ENCODE measurements at places on chromosomes 4 and X. TPM values are rescaled to one million over a fixed set of nuclear protein-coding genes. Genes with fewer than 3 reads are reported as not detected.

- peaks cover 7% of the 10 kb centered on the region for H3K4me1 ChIP-seq
- no peaks in the 10 kb centered on the region for H3K36me3 ChIP-seq
- H3K4me3 ChIP-seq = no peak overlapping the region
- no peak overlapping the region for H3K27ac ChIP-seq
- no peaks in the 10 kb centered on the region for H3K27me3 ChIP-seq
Observed at GRCh38 chr4:173827707-173828106, 297.7 kb upstream of the HAND2 start.

DNA sequence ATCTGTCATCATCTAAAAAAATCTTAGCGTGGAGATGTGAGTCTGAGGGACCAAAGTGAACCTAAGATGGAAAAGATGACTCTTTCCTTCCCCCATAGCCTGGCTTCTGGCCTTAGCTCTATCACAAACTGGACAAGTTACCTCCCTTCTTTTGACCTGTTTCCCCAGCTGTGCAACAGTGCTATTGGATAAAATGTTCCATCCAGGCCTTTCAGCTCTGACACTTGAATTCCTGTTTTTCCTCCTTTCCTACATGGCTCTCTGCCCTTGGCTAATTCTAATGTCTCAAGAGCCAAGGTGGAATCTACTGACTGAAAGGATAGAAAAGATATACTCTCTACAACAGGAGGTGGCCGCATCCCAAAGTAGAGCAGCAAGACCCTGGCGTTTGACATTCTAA is 84.5 kb upstream of the ARHGEF9 start:
- no peaks in the 10 kb centered on the region for H3K36me3 ChIP-seq
- no peaks in the 10 kb centered on the region for H3K4me1 ChIP-seq
- no peak overlapping the region for H3K4me3 ChIP-seq

GRCh38 chr4:137685357-137685756 is 153.1 kb upstream of the PCDH18 start:
- no peak overlapping the region for H3K4me3 ChIP-seq
- H3K36me3 ChIP-seq = no peaks in the 10 kb centered on the region
- no peaks in the 10 kb centered on the region for H3K4me1 ChIP-seq
- H3K27me3 ChIP-seq = no peaks in the 10 kb centered on the region
- no peak for DNase-seq

DNA sequence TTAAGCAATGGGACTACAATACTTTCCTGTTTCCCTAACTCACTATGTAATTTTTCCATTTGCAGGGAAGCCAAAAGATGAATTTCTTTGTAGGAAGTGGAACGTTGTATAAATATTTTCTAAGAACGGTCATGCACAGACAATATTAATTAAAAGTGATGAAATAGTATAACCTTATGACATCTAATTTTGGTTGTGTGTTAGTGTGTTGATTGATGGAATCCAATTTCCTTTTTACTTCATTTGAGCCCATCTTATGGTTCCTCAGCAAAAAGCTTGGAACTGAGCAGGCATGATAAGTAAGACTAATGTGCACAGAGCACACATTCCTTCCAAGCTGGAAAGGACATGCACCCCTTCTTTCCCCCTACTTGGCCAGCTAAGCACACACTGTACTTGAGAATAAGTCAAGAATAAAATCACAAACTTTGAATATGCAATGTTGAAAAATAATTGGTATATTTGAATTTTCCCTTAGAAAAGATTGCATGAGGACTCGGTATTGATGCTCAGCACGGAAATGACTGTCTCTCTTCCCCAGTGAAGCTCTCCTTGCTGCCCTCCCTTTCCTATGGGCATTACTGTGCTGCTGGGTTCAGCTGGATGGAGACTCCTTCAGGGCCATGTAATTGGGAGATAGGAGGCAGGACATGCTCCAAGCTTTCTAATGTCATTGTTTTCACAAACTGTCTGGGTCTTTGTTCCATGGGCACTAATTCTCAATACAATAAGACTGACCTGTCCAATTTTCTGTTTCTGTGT is 19.2 kb upstream of the PDLIM3 start:
- H3K27ac ChIP-seq = no peak overlapping the region
- no peak overlapping the region for H3K4me3 ChIP-seq
- H3K4me1 ChIP-seq = no peaks in the 10 kb centered on the region
- no peaks in the 10 kb centered on the region for H3K36me3 ChIP-seq
- DNase-seq = no peak

DNA sequence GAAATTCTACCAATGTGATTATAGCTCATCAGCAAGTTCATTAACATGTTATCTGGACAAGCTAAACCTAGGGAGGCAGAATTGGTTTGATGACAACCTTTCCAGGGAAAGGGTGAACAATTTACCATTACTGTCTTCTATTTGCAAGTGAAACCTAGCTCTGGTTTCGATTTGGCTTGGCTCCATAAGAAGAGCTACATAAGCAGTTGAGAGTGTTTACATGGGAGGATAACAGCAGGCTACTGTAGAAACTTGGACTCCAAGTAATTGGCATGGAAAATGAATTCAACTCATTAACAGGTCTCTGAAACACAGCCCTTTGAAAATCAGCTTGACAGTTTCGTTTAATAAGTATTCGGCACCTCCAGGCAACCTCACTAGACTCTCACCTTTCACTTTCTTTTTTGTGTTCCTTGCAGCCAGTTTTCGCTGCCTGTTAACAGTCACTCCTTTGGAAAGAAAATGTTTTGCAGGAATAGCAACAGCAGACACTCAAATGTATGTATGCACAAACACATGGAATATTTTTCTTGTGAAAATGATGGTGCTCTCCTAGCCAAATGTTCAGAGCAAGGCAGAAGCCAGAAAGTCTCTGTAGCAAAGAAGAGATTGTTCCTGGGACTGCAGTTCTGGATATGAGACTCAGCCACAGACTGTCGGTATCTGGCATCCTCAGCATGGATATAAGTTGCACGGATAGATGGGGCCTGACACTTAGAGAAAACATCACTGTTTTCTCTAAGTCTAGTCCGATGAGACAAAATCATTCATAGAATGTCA is 27.5 kb downstream of the POU3F4 start:
- H3K36me3 ChIP-seq = no peaks in the 10 kb centered on the region
- H3K27me3 ChIP-seq = no peaks in the 10 kb centered on the region
- no peak overlapping the region for H3K27ac ChIP-seq
- H3K4me1 ChIP-seq = no peaks in the 10 kb centered on the region
- DNase-seq = no peak
- H3K4me3 ChIP-seq = no peak overlapping the region

GRCh38 chr4:23166919-23167318 is 474.2 kb downstream of the GBA3 start:
- H3K27me3 ChIP-seq = no peaks in the 10 kb centered on the region
- no peak overlapping the region for H3K4me3 ChIP-seq

GRCh38 chrX:40502688-40503087 is 78.1 kb upstream of the ATP6AP2 start:
- no peak for DNase-seq
- H3K4me1 ChIP-seq = peaks cover 7% of the 10 kb centered on the region
- no peaks in the 10 kb centered on the region for H3K36me3 ChIP-seq
- peak overlapping the region; percentile 81 for H3K27ac ChIP-seq
- no peak overlapping the region for H3K4me3 ChIP-seq
- no peaks in the 10 kb centered on the region for H3K27me3 ChIP-seq

DNA sequence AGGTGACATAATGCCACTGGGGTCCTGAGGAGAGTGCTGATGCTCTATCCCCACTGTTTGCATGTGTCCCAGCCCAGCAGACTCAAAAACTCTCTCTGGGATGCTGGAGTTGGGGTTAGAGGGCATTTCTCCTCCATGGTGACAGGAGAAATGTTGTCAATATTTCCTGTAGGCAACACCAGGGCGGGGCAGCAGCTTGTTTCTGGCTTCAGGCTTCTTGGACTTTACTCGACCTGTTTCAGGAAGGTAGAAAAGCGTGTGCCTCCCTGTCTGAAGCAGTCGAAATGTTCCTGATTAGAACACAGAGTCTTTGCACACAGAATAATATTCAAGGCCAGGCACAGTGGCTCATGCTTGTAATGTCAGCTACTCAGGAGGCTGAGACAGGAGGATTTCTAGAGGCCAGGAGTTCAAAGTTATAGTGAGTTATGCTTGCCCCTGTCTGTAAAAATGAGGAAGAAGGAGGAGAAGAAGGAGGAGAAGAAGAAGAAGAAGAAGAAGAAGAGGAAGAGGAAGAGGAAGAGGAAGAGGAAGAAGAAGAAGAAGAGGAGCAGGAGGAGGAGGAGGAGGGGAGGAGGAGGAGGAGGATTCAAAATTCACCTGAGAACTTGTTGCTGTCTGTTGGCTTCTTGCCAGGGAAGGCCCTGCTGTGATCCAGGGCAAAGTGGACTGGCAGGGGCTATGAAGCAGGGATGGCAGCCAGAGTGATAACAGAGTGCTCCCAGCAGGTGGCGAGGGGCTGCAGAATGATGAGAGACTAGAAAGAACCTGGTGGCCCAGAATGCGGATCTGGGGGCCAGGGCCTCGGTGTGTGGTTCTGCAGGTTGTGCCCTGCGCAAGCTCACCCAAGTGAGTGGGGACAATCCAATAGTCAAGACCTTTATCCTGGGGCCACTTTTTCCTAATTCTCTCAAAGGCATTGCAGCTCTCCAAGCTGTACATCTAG is 82.9 kb downstream of the RTL5 start:
- DNase-seq = no peak
- no peak overlapping the region for H3K27ac ChIP-seq
- no peak overlapping the region for H3K4me3 ChIP-seq
- peaks cover 16% of the 10 kb centered on the region for H3K4me1 ChIP-seq

GRCh38 chr4:6715704-6716017 is 313 bp upstream of the BLOC1S4 start:
- peaks cover 4% of the 10 kb centered on the region for H3K27me3 ChIP-seq
- peak overlapping the region; percentile 57 for H3K4me3 ChIP-seq
- peak overlapping the region; percentile 72 for H3K27ac ChIP-seq
- no peak for DNase-seq

DNA sequence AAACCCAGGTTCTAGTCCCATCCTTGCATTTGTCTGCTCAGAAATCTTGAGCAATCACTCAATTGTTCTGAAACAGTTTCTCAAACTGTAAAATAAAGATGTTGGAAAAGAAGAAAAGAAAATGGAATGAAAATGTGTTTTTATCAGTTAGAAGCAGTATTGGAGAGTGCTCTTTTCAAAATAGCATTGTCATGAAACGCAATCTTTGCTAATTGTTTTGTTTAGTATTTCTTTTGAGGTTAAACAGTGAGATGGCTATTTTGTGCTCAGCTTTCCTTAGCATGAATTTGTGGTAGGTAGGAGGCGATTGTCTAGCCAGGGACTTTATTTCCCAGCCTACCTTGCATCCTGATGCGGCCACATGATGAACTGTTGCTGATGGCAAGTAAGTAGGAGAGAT is 10.6 kb upstream of the HPF1 start:
- no peaks in the 10 kb centered on the region for H3K36me3 ChIP-seq
- H3K4me1 ChIP-seq = no peaks in the 10 kb centered on the region
- H3K27me3 ChIP-seq = no peaks in the 10 kb centered on the region
- H3K27ac ChIP-seq = no peak overlapping the region
- H3K4me3 ChIP-seq = no peak overlapping the region
- no peak for DNase-seq

Gene SCRG1
- total RNA-seq = 0.04 TPM

Gene TLL1
- 0.04 TPM for total RNA-seq

Data from cardiac muscle cell (in vitro differentiated cells and primary cell).